Hepatocyte (in vitro differentiated cells): ENCODE measurements at places on chromosomes 3 and 15. TPM values are rescaled to one million over a fixed set of nuclear protein-coding genes. Genes with fewer than 3 reads are reported as not detected.
A peak's percentile ranks its signal among the peaks of the same experiment; 100 is the strongest.

GRCh38 chr15:76803049-76803571 is 102.0 kb downstream of the SCAPER start:
- DNase-seq, result no peak

Gene PLAAT1
- polyA plus RNA-seq, result 1.3 and 1.4 TPM in 2 replicates

GRCh38 chr3:154775821-154776548 is 304.1 kb upstream of the MME start:
- DNase-seq, result no peak

GRCh38 chr15:89003865-89004725 is 84.2 kb upstream of the ABHD2 start:
- peak; percentile 83 for DNase-seq

Gene CCR9
- polyA plus RNA-seq, result 0.33 TPM in 1 of 2 replicates, not detected in the other

DNA sequence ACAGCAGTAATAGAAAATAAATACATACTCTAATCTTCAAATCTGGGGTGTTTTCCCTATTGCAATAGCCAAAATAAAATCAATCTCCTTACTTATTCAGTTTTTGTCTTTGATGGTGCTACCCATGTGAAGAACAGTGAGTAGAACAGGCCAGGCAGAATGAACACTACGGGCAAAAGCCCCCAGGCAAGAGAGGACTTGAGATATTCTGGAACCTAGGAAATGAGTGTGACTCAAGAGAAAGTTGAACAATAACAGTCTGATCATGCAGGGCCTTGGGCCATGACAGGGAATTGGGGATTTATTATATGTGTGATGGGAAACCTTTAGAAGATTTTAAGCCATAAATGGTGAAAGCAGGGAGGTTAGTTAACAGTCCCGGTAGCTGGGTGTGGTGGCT is 14.0 kb upstream of the DUT start:
- no peak for DNase-seq

DNA sequence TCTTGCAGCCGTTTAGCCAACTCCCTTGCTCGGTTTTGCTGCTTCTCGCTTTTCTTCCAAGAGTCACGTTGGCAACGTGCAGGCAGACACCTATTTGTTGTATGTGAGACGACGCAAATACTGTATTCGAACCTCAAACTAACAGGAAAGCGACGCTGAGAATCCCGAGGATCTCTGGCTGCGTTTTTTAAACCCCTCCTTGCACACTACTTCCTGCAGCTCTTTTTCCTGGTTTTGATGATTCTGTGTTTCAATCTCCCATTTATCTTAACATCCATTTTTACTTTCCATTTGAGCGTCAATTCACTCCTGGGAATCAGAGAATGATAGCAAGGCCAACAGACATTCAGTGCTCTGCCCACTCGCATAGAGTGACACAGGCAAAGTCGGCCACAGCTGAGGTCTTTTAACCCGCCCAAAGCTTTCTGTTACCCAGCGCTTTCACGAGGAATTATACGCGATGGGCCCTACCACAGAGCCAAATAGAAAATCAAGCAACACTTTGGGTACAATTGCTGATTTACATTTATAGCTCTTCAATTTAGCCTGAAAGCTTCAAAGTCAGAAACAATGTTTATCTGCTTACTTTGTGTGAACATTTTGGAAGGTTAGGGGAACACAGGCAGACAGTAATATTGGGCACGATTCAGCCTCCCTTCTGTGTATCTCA is 1.6 kb upstream of the ANXA2 start:
- DNase-seq, result no peak

DNA sequence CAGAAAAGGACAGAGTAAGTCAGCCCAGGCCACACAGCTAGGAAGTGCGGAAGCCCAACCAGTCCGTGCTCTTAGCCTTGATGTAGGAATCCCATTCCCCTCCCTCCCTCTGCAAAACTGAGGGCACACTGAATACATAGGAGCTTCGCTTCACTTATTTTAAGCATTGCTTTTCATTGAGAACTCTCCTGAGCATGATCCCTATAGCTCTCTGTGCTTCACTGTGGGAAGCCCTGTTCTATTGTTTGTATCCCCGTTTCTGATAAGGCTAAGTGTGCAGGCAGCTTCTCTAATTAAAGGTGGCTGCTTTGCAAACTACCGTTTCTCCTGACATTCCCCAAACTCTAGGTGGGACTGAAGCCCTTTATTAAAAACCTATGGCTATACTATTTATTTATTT is 29.9 kb downstream of the IL5RA start:
- no peak for DNase-seq

Gene ACTC1
- 4.7 and 5.0 TPM in 2 replicates for polyA plus RNA-seq

GRCh38 chr3:47685037-47685436 is 96.7 kb downstream of the SMARCC1 start:
- no peak for DNase-seq

GRCh38 chr3:131501949-131502348 is 822 bp downstream of the MRPL3 start:
- DNase-seq, result no peak

DNA sequence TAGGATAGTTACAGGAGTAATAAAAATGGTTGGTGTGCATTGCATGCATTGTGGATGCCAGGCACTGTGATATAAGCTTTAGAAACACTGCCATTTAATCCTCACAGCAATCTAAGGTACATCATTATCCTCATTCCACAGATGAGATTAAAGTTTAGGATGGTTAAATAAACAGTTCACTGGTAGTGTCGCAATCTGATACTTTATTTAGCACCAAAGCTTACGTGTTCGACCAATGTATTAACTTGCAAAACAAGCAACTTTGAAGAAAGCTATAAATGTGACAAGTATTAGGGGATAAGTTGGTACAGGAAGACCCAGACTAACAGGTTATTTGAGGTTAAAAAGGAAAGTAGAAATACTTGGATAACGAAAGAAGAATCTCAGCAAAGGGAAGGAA is 150.5 kb upstream of the ZNF385D start:
- no peak for DNase-seq

DNA sequence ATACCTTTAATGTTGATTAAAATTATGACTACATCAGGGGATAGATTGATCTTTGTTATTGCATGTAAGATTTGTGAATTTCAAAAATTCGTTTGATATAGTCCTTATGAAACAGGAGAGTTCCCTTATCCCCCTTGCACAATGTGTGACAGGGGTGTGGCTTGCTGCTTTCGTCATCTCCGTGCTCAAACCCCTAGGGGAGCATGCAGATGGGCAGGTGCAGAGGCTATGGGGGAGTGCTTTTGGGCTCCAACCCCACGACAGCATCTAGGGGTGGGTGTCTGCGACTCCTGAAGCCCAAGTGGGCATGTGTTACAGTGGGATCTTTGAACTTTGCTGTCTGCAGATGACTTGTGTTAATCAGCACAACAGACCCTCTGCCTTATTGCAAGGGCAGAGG is 360.1 kb upstream of the GOLIM4 start:
- no peak for DNase-seq

Gene SI
- 7.5 and 8.2 TPM in 2 replicates for polyA plus RNA-seq

Gene IDH2
- polyA plus RNA-seq, result 310 and 327 TPM in 2 replicates

DNA sequence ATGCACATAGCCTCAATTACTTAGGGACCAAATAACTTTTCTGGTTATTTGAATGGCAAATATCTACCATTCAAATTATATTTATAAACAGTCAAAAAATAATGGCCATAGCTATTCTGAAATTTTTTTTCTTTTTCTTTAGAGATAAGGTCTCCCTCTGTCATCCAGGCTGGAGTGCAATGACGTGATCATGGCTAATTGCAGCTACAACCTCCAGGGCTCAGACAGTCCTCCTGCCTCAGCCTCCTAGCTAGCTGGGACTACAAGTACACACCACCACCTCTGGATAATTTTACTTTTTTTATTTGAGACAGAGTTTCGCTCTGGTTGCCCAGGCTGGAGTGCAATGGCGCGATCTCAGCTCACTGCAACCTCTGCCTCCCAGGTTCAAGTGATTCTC is 16.6 kb downstream of the PPP1R2 start:
- DNase-seq, result no peak

Gene CACNA2D3
- polyA plus RNA-seq, result 1.3 and 2.5 TPM in 2 replicates

DNA sequence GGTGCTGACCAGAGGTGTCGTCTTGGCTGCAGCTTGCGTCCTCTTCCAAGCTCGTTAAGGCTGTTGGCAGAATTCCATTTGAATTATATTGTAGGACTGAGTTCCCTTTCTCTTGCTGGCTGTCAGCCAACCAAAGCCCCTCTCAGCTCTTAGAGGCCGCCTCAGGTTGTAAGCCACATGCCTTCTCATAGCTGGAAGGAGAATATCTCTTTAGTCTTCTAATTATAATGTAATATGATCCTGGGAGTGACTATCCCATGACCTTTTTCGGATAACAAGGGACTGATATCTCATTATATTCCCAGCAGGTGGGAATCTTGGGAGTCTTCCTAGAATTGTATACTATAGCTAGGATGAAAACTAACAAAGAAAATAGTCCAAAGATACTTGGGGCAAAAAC is 4.8 kb downstream of the SCG5 start:
- no peak for DNase-seq

DNA sequence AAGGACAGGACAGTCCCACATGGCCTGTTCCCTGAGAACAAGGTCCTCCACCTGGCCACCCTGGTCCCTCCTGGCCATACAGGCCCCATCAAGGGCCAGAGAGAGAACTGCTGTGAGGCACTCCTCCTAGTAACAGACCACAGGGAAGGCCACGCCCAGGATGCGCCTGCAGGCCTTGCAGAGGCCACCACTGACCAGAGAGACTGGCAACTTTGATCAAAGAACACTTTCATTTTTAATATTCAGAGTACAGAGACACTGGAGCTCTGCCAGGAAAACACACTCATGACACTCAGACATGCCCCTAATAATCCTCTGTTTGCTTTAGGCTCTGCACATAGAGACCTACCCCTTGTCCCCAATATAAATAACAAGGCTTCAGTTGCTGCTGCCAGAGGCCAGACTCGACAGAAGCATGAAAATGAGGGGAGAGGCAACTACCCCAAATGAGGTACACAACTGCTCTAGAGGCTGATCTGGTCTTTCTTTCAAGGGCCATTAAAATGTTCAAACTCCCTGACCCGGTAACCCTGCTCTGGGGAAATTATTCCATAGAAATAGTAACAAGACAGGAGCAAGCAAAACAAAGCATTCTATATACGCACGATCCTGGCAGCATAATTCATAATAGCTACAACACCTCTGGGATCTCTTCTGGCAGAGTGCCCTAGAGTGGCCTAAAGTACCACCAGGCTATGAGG is 44.8 kb downstream of the CCDC12 start:
- peak; percentile 59 for DNase-seq
